ENCODE measurements at places on chromosomes 2 and 18.

DNA sequence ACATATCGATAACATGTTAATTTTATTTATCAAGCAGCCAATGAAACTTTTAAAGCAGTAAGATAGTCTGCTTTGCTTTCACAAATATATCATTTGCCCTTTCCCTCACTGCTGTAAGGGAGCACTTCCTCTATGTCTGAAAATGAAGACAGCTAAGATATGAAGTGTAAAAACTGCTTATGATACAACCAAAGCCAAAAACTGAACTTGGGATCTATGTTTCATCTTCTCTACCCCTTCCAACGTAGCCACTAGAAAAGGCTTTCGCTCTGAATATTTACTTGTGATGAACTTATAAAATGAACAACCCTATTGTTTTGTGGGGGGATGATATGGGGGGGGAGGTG is 140.3 kb downstream of the TCF4 start:
- no peak for DNase-seq

DNA sequence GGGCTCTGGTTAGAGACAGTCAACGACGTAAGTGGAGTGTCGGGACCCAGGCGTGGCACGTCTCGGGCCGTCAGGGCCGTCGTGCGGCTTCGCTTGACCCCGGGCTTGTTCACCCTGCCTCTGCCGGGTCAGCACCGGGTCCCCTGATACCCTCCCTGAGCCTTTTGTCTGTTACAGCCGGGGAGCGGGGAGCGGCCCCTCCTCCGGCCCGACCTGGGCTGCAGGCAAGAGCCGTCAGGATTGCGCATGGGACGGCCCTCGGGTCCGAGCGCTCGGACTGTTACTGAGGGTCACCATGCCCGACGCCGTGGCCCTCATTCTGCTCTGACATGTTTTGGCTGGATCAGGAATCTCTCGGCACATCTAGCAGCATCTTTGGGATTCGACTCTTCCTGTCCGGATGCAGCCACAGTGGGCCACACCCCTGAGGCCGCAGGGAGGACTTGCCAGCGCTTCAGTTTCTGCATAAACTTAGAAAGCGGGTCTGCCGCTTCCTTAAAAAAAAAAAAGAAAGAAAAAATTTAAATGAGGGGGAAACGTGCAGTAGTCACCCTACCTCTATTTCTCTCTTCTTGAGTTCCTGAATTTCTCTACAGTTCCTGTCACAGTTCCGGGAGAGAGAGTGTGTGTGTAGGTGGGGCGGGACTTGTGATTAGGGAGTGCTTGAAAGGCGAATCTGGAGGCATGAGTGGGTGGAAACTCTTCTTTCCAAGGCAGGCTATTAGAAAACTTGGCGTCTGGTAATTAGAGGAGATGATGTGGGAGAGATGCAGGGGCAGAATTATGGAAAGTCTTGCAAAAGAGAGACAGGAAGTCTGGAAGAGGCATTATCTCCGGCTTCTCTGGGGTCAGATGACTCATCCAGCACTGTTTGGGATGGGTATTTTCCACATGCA is 909 bp downstream of the TMEM87B start:
- no peak for DNase-seq

DNA sequence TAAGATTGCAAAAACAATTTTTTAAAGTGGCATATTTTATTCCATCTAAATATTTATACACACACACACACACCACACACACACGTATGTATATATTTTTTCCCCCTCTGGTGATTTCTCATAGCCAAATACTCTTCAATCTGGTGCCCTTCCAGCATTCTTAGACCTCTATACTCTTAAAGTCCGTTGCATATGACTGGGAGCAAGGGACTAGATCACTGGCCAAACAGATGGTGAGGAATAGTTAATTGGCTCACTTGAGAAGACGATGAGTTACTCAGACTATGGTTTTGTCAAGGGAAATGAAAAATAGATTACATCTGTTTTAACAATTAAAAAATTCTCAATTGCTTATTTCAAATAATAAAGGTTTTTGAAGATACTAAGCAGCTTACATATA is 512.5 kb upstream of the LRRTM4 start:
- DNase-seq: no peak

GRCh38 chr2:109321570-109321969 is 192.6 kb downstream of the SH3RF3 start:
- no peak for DNase-seq

All from upper lobe of left lung (tissue), 6 donors.